ENCODE measurements at places on chromosomes 16 and 17. TPM values are rescaled to one million over a fixed set of nuclear protein-coding genes. Genes with fewer than 3 reads are reported as not detected.

DNA sequence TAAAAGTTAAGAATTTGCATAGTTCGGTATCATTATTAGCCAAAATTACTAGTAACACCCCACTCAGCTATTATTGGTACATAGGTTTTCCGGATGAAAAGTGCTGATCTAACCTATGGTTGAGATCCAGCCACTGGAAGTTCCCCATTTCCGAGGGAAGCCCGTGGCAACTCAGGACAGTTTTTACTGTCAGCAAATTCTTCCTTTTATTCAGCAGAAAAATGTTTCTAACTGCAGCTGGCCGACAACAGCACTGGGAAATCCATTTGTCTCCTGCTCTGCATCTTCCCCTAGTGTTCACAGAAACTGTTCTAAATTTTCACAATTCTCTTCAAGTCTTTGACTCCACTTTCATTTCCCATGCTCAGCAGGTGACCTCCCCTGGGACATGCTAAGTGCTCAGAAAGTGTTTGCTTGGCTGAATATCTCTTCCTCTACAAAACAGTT lies 15.5 kb upstream of the MMD start:
- no peak for DNase-seq

GRCh38 chr17:77147357-77147801 lies 6.6 kb downstream of the SEC14L1 start:
- DNase-seq: no peak

CETP gene
- total RNA-seq: 0.36 TPM

DNA sequence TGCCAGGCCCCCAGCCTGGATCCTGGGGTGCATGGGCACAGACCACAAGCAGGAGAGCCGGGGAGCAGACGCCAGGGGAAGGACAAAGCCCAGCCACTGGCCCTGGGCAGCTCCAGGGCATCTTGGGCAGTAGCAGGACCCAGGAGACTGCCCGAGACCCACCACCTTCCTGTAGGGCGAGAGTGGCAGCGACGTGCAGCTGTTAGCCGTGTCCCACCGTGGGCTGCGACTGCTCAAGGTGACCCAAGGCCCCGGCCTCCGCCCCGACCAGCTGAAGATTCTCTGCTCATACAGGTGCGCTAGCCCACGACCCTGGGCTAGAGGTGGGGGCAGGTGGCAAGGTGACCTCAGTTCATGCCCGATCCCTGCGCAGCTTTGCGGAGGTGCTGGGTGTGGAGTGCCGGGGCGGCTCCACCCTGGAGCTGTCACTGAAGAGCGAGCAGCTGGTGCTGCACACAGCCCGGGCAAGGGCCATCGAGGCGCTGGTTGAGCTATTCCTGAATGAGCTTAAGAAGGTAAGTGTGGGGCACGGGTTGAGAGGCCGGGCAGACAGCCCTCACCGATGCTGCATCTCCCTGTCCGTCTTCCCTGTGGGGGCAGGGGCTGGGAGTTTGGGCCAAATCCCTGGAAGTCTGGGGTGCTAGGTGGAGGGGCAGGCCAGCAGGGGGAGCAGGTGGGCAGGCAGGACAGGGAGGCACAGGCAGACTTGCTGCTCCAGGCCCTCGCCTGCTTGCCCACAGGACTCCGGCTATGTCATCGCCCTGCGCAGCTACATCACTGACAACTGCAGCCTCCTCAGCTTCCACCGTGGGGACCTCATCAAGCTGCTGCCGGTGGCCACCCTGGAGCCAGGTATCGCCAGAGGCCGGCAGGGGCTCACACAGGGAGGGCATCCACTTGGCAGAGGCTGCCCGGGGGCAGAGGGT lies 13.5 kb upstream of the SMIM5 start:
- peak; percentile 13 for DNase-seq

CRYM gene
- total RNA-seq: not detected

- DNase-seq: no peak
Observed at GRCh38 chr17:58997756-58998553, 108.7 kb downstream of the TRIM37 start.

ROGDI gene
- total RNA-seq: 3.7 TPM

DNA sequence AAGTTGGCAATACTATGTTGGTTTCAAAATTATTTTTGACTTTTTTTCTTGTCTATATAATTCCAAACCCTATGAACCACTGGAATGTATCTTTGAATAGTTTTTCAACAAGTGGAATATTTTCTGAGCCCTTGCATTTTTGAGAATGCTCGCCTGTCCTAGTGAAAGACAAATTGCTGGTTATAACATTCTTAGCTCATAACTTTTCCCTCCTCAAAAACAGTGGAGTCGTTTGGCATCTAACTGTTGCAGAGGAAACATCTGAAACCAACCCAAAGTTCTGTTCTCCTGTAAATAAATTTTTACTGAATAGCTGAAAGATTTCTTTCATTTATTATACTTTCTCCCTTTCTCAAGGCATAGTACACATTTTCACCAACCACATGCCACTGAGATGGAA lies 11.3 kb upstream of the COX10 start:
- no peak for DNase-seq

Data from activated T-cell treated with anti-CD3 and anti-CD28 coated beads, Interleukin-2, amount 50 U/mL, for 72 hours (primary cell).